Memory B cell (primary cell): ENCODE measurements at places on chromosomes 5 and 9.
A peak's percentile ranks its signal among the peaks of the same experiment; 100 is the strongest.

GRCh38 chr9:70259512-70259802 is 679 bp downstream of the SMC5 start:
- no peak for DNase-seq
- H3K4me1 ChIP-seq: peaks cover 34% of the 10 kb centered on the region
- H3K27me3 ChIP-seq: no peaks in the 10 kb centered on the region
- H3K27ac ChIP-seq: peak overlapping the region; percentile 92
- H3K4me3 ChIP-seq: peak overlapping the region; percentile 86
- peaks cover 12% of the 10 kb centered on the region for H3K36me3 ChIP-seq

GRCh38 chr9:123637606-123637944 is 281.6 kb downstream of the CRB2 start:
- H3K27me3 ChIP-seq: no peaks in the 10 kb centered on the region
- H3K4me1 ChIP-seq: peaks cover 19% of the 10 kb centered on the region
- peak overlapping the region; percentile 82 for H3K4me3 ChIP-seq
- peak overlapping the region; percentile 83 for H3K27ac ChIP-seq
- peaks cover 4% of the 10 kb centered on the region for H3K36me3 ChIP-seq
- no peak for DNase-seq

- H3K36me3 ChIP-seq: peaks cover 1% of the 10 kb centered on the region
- no peak for DNase-seq
- H3K27ac ChIP-seq: no peak overlapping the region
- H3K4me3 ChIP-seq: no peak overlapping the region
- peaks cover 2% of the 10 kb centered on the region for H3K4me1 ChIP-seq
Measured at GRCh38 chr5:73440262-73440661, 8.3 kb downstream of the FOXD1 start.

DNA sequence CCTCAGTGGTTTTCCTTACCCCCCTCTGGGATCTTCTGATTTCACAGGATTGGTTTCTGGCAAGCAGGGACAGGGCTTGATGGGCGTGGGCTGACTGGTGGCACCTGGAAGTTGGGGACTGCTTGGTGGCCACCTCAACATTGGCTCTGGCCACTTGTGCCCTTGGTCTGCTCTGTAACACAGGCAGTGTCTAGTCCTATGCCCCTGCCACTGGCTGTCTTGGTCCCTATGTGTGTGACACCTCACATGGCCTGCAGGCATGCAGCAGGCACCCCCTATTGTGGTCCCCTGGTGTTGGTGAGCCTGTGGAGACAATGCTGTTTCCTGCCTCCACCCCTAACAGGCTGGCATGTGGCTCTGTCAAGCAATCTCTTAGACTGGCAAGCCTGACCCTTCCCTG is 71.3 kb downstream of the GDA start:
- H3K4me3 ChIP-seq: no peak overlapping the region
- no peaks in the 10 kb centered on the region for H3K4me1 ChIP-seq
- H3K27ac ChIP-seq: no peak overlapping the region
- H3K27me3 ChIP-seq: peaks cover 5% of the 10 kb centered on the region
- no peak for DNase-seq

GRCh38 chr5:168443533-168443932 is 42.7 kb upstream of the RARS1 start:
- no peaks in the 10 kb centered on the region for H3K27me3 ChIP-seq
- H3K27ac ChIP-seq: no peak overlapping the region
- no peaks in the 10 kb centered on the region for H3K4me1 ChIP-seq
- H3K4me3 ChIP-seq: no peak overlapping the region

DNA sequence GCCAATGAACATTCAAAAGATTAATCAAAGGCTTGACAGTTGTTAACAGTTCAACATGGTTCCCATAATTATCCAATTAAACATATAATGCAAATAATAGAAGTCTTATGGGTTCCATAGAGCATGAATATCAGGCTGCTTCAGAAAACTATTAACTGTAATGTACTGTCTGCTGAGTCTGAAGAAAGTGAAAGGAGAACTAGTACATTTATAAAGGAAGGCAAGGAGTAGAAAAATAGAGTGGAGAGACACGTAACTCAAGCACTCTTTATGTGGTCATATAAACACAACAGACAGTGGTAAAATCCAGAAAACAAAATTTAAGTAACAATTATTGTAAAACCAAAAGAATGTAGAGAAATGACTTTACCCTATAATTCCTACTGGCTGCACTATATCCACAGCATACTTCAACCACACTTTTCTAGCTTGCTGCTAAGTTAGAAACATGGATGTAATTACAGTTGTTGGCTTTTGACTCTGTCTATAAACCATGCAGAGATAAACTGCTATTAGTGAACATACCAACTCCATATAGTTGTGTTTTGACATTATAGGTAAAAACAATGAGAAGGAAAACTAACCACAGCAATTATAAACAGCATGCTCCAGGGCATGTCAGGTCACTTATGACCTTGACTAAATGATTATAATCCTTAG is 32.7 kb downstream of the NFIB start:
- H3K36me3 ChIP-seq: no peaks in the 10 kb centered on the region
- no peak overlapping the region for H3K27ac ChIP-seq
- DNase-seq: no peak

DNA sequence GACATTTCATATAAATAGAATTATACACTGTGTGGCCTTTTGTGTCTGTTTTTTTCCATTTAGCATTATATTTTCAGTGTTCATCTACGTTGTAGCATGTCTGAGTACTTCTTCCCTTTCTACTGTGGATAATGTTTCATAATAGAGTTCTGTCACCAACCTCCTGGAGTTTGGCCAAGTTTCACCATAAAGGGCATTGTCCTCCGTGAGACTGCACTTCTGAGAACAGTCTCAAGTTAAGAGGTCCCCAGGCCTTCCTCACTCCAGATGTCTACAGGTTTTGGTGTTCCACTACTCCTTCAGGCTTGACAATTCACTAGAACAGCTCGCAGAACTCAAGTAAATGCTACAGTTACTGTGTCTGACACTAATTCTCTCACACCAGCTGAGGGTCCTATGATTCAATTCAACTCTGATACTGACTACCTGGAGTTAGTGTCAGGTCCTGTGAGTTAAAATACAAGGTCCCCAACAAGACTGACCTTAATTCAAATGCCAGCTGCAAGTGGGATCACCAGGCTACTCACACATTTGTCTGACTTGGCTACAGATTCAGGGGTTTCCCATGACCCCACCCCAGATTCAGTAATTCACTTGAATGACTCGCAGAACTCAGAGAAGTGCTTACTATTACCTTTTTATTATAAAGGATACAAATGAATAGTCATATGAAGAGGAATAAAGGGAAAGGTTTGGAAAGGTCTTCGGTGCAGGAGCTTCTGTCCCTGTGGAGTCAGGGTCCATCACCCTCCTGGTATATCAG is 31.1 kb downstream of the SLC35A4 start:
- H3K27me3 ChIP-seq: peaks cover 5% of the 10 kb centered on the region
- no peaks in the 10 kb centered on the region for H3K36me3 ChIP-seq
- DNase-seq: no peak
- no peak overlapping the region for H3K27ac ChIP-seq

GRCh38 chr5:148882332-148882731 is 55.9 kb downstream of the ADRB2 start:
- peaks cover 5% of the 10 kb centered on the region for H3K4me1 ChIP-seq
- no peaks in the 10 kb centered on the region for H3K27me3 ChIP-seq
- H3K36me3 ChIP-seq: peaks cover 13% of the 10 kb centered on the region

DNA sequence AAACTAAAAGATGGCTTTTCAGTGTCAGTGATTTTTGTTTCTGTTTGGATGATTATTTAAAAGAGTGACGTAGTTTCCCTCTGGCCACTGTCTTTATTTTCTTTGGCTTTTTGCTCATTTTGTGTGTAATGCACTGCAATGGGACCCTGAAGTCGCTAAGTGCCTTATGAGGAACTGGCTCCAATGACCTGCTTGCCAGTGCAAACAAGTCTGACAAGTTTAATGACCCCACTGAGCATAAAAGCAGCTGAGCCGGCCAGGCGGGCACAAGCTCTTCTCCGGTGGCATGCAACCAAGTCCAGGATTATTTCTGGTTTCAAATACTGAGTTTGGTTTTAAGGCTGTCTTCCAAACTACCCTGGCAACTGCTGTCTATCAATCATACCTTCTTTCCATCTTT is 15.6 kb upstream of the GNA14 start:
- no peak for DNase-seq
- no peak overlapping the region for H3K4me3 ChIP-seq
- H3K27me3 ChIP-seq: peaks cover 2% of the 10 kb centered on the region
- H3K27ac ChIP-seq: no peak overlapping the region

- H3K4me3 ChIP-seq: no peak overlapping the region
- no peak for DNase-seq
- H3K4me1 ChIP-seq: no peaks in the 10 kb centered on the region
- H3K27me3 ChIP-seq: no peaks in the 10 kb centered on the region
- no peaks in the 10 kb centered on the region for H3K36me3 ChIP-seq
Measured at GRCh38 chr5:60036192-60036938, 142.8 kb upstream of the PDE4D start.
